AG10803 (cell line): ENCODE measurements at places on chromosomes 4 and X.

DNA sequence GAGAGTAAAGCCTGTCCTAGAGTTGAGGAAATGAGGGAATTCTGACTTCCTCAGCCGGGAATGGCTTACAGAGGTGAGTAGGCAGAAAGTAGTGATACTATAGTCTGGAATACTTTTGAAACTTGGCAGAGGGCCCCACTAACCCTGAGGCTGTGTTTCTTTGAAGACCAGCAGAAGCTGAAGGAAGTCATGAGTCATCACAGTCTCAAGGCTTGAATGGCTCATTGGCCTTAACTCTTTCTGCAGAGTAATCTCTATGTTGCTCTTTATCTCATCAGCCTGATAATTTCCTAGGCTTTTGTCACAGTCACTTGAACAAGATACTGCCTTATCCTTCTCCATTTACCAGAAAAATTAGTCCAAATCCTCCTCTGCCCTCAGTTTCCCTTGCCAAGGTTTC, 80.8 kb downstream of the ANKRD50 start:
- peak; percentile 88 for DNase-seq

DNA sequence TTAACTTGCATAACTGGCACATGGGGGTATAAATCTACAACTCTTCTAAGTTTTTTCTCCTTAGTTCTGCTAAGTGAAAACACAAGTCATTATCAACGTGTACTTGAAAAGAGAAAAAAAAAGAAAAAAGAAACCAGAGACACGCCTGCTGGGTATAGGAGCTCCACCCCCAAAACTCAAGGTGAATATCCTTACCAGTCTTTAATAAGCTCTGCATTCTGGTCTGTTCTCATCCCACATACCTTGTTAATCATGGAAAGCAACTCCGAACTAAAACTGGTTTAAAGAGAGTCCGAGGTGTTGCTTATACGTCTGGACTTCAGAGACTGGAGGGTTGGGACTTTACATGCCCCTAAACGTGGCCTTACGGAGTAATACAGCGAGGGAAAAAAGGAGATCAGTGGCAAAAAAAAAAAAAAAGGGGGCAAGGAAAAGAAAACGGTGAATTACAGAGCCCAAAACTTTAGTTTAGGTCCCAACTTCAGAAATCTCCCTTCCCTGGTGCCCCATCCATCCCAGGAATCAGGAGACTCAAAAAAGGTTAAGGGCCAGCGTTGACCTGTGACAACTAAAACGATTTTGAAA, 1.0 kb downstream of the PGRMC2 start:
- DNase-seq, result peak; percentile 80

GRCh38 chr4:146269228-146269653, 54.9 kb downstream of the REELD1 start:
- no peak for DNase-seq

GRCh38 chr4:90946945-90947344, 819.8 kb downstream of the CCSER1 start:
- no peak for DNase-seq

DNA sequence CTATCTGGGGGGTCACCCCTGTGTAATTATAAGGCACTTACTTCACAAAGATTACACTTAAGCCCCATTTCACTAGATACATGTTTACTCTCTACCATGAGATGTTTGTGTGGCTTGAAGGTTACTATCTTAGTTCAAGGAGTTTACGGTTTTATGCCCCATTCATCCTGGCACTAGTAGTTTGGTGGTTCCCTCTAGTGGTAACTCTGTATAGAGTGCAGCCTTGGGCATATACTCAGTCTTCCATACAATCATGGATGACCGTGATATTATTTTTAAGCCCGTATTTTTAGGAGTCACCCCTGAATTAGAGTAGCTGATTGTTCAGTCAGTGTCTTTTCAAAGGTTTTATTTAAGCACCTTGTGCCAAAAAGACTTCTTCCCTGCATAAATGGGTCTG, 109.9 kb upstream of the FAM47C start:
- DNase-seq, result peak; percentile 0

- no peak for DNase-seq
Observed at GRCh38 chrX:7088968-7089615, 58.4 kb upstream of the STS start.

DNA sequence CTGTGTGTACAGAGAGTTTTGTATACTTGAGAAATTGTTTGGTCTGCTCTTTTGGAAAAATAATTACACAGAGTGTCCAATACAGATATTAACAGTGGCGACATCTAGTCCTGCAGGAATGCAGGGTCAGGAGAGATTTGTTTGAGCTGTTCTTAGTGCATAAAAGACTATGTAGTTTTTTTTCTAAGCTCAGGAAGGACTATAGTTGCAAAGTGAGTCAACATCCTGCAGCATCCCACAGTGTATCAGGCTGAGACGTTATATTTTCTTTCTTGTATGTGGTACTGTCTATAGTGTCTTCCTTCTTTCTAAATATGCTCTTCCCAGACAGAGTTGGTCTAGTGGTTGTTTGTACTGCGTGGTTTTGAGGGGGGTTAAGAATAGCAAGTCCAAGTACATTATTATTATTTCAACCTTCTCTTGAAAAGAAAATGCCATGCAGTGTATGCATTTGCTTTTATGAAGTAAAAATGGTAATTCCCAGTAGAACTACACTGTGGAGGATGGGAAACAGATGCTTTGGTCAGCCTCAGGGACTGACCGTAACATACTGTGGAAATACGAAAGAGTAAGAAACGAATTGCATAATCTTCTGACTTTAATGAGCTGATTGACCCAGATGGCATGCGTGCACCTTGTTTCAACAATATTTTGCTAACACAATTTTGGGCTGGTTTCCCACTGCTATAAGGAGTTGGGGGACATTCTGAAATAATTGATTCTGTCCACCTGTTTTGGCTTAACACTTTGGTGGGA, 67.4 kb downstream of the DMP1 start:
- no peak for DNase-seq

- DNase-seq, result peak; percentile 12
Observed at GRCh38 chr4:152458801-152459302, 77.0 kb downstream of the FBXW7 start.

DNA sequence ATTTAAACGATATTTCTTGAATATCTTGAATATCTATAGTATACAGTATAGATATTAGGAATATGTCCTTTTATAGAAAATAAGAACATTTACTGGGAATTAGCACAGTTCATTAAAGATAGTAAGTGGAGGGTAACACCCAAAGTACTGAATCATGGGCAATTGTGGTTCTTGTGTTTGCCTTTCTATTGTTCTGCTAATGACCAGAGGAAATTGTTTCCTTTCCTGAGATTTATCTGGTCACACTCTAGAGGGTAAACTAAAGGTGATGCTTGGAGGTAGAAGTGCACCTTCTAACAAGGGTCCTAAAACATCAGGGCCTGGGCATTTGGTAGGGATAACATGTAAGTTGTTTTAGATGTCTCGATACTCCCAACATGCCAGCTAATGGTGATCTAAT, 241.3 kb upstream of the SFRP2 start:
- DNase-seq, result no peak

- DNase-seq, result no peak
Observed at GRCh38 chr4:18292411-18292810, 270.9 kb upstream of the LCORL start.

GRCh38 chr4:81626851-81627250, 155.1 kb upstream of the RASGEF1B start:
- DNase-seq, result no peak

- no peak for DNase-seq
Observed at GRCh38 chrX:21266949-21267348, 107.3 kb upstream of the CNKSR2 start.

GRCh38 chrX:1700757-1701156, 85.9 kb downstream of the ASMT start:
- no peak for DNase-seq

DNA sequence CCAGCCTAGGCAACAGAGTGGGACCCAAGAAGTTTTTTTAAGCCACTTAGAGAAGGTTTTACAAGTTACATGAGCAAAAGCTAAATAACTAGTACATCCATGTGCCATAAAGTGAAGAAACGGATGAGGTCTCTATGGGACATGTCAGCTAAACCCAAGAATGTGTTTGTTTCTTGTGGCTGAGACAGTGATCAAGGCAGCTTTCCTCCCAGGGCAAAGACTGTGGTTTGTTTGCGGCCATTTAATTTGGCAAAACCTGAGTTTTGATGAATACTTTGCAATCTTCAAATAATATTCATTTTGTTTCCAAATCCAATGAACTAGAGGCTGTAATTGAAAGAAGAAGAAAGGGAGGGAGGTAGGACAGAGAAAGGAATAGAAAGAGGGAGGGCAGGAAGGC, 44.9 kb upstream of the SLC2A9 start:
- DNase-seq, result peak; percentile 60

GRCh38 chrX:57899064-57899463, 11.2 kb downstream of the ZXDA start:
- no peak for DNase-seq

DNA sequence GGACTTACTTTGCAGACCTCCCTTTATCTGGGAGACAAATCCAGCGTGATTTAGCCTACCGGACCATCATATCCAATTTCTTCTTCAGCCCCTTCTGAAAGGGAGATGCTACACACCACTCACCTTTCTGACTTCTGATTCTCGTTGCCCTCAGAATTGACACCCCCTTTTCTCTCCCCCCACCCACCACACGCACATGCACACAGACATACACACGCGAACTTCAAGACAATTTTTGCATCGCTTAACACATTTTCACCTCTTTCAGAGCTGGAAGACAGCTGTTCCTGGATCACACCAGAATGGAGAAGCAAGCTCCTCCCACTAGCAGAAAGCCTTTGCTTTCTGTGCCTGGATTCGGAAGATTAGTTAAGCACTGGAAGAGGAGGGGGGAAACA, 1.0 kb upstream of the SNCA start:
- DNase-seq, result no peak

GRCh38 chr4:9997886-9998285, 23.4 kb downstream of the SLC2A9 start:
- peak; percentile 19 for DNase-seq

GRCh38 chr4:142353149-142353738, 492.9 kb downstream of the INPP4B start:
- peak; percentile 85 for DNase-seq

DNA sequence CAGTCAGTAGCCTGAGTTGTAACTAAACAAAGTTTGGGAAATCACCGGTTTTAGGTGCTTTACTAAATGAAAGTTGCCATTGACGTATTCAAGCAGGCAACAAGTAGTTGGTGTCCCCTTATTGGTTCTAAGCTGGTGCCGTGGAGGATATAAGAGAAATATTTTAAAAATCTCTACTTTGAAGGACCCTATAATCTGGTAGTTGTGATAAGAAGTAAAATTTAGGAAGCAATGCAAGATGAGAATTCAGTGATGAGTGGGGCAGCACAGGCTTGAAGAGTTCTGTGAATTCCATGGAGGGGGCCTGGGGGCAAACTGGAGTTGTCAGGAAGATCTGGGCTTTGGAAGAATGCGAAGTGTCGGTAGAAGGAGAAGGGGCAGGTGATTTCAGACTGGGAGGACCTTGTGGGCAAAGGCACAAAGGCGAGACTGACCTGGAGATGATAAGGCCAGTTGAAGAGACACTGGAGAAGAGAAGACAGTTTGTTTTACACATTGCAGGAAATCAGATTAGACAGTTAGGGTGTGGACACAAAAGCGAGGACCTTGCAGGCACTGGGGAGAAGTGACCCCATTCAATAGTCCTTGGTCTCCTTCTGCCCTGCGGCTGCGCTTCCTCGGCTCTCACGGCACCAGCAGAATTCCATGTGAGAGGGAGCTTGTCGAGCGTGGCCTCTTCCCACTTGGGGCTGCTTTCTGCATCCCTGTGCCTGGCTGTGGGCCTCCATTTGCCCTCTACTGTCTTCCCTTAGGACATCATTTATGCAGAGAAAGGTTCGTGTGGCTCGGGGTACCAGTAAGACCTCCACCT, 1.3 kb downstream of the RHOH start:
- no peak for DNase-seq

DNA sequence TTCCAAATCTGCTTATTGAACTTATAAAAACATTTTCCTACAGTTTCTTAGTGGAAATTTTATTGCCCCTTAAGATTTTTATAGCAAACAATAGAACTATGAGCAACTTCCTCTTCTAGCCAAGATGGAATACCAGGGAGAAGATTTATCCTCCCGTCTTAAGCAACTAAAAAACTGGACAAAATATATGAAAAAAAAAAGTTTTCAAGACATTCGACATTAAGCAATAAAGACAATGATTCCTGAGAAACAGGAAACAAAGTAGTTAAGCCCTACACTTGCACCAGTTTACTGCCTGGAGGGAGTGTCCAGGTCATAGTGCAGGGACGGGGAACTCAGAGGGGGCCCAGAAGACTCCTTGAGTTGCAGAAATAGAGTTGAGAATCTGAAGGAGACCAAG, 516.1 kb upstream of the DIPK2B start:
- peak; percentile 45 for DNase-seq

GRCh38 chrX:20863649-20864048, 510.6 kb upstream of the CNKSR2 start:
- no peak for DNase-seq

DNA sequence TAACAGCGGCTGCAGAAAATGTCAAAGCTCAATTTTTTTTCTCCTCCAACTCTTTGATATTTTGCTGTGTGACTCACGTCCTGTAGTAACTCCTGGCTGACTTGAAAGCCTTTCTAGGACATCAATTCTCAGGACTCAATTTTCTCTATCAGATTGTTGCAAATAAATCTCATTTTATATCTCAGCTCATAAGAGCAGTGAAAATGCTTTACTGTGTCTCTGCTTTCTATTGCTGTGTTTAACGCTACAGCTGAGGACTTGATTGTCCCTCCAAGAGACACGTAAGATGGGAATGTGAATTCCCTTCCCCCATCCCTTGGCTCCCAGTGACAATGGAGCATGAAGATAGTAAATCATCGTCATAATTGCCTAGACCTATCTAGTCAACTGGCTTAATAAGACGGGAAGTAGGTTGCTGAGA, 20.5 kb upstream of the CBR4 start:
- DNase-seq, result peak; percentile 16

- DNase-seq, result no peak
Observed at GRCh38 chr4:149923736-149924135, 108.1 kb upstream of the IQCM start.

- DNase-seq, result no peak
Observed at GRCh38 chr4:58665649-58666048, 1555.5 kb upstream of the IGFBP7 start.

GRCh38 chr4:7753931-7754465, 185.7 kb downstream of the AFAP1 start:
- no peak for DNase-seq

- no peak for DNase-seq
Observed at GRCh38 chr4:152155070-152155469, 380.8 kb downstream of the FBXW7 start.

- DNase-seq, result no peak
Observed at GRCh38 chr4:112153211-112153791, 8.0 kb downstream of the FAM241A start.

- no peak for DNase-seq
Observed at GRCh38 chr4:30720021-30720660, at the start of gene PCDH7. PCDH7 (plus strand) TSS chr4:30720369; CDS start chr4:30721423, 1,054 bp downstream.

- peak; percentile 87 for DNase-seq
Observed at GRCh38 chrX:10450229-10450958, 170.0 kb downstream of the MID1 start.
